ENCODE measurements at places on chromosomes 3 and 15. TPM values are rescaled to one million over a fixed set of nuclear protein-coding genes. Genes with fewer than 3 reads are reported as not detected.

DNA sequence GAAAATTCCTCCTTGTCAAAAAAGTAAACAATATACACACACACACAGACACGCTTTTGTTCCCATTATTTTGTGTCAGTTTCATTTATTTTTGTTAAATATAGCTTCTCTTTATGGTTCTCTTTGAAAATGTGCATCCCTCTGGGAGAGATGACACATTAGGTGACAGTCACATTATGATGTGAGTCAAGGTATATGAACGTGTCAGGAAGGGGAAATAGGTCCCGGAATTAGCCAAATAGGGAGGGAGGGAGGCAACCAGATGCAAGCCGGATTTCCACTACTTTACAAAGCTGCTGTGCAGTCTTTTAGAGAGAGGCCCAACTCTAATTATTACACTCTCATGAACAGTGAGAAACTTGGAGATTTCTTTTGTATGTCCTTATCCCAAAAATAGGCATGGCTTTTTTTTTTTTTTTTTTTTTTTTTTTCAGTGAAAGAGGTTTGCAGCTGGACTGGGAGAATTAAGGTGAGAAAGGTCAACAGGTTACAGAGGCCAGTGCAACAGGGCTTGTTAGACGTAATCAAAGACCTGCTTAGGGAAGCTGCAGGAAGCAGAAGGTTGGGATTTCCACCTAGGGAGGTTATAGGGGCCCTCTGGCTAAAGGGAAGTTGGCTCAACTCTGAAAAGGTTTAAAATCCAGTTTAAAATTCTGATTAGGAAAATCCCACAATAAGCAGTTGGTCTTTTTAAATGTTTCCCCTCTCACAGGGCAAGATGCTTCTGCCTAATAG is 240.5 kb upstream of the UBE2E1 start:
- DNase-seq: no peak

CA12 gene
- not detected for total RNA-seq

DNA sequence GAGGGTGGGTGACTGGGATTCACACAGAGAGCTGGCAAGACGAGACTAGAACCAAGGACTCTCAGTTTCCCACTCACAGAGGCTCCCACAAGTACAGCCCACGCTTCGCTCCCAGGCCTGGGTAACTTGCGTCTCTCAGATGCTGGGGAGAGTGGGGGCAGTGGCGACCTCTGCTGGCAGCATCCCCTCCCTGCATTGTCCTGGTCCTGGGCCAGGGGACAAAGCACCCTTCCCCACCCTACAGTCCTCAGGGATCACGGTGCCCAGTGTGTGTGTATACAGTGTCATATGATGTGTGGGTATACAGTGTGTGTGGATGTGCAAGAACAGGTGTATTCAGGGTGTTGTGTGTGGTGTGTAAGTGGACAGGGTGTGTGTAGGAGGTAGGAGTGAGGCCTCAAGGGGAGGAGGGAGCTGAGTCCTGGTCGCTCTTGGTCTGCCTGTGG is 12.8 kb downstream of the VILL start:
- peak; percentile 77 for DNase-seq

- no peak for DNase-seq
These were observed 21.3 kb upstream of the MAGEF1 start for GRCh38 chr3:184733181-184733580.
